ENCODE measurements at places on chromosomes 6 and 20. TPM values are rescaled to one million over a fixed set of nuclear protein-coding genes. Genes with fewer than 3 reads are reported as not detected.
A peak's percentile ranks its signal among the peaks of the same experiment; 100 is the strongest.

The APCDD1L gene
- 0.98 TPM for total RNA-seq

The LINC00237 gene
- total RNA-seq, result not detected

The ZNF292 gene
- 41.5 TPM for total RNA-seq

The NKX2-2 gene
- not detected for total RNA-seq

The PLN gene
- total RNA-seq, result 33.9 TPM

The HLA-DRB5 gene
- 4.7 TPM for total RNA-seq

The IGF2R gene
- total RNA-seq, result 73.4 TPM

The GLO1 gene
- total RNA-seq, result 59.7 TPM

The SMAP1 gene
- 26.3 TPM for total RNA-seq

The C6orf58 gene
- not detected for total RNA-seq

The OR2B2 gene
- total RNA-seq, result not detected

GRCh38 chr20:56956534-56956933 is 309.9 kb downstream of the BMP7 start:
- H3K4me3 ChIP-seq, result no peak overlapping the region
- no peak for DNase-seq
- no peaks in the 10 kb centered on the region for H3K27me3 ChIP-seq
- no peak overlapping the region for H3K27ac ChIP-seq
- no peaks in the 10 kb centered on the region for H3K36me3 ChIP-seq

GRCh38 chr6:108738684-108739416 is 109.4 kb upstream of the ARMC2 start:
- no peak for DNase-seq
- no peaks in the 10 kb centered on the region for H3K36me3 ChIP-seq
- no peak overlapping the region for H3K4me3 ChIP-seq
- H3K27ac ChIP-seq, result peak overlapping the region; percentile 69

GRCh38 chr6:163337958-163338357 is 76.6 kb upstream of the QKI start:
- no peaks in the 10 kb centered on the region for H3K4me1 ChIP-seq
- H3K27me3 ChIP-seq, result no peaks in the 10 kb centered on the region
- H3K27ac ChIP-seq, result no peak overlapping the region
- no peak for DNase-seq
- no peaks in the 10 kb centered on the region for H3K36me3 ChIP-seq

DNA sequence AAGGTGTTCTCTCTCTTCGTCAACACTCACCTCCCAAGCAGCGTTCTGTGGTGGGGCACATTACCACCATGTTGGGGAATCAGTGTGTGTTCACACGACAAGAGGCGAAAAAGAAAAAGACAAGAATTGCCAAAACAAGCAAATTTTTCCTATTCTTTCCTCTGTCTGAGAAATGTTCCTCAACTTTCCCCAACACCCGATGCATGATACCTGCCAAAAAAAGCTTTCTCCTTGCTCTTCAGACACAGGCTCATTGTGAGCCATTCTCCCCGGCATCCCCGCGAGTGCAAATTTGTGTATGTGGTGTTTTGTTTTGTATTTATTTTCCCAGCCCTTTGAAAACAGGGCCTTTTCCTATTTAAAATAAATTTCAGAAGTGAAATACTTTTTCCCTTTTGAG is 100.9 kb downstream of the JAG1 start:
- peaks cover 28% of the 10 kb centered on the region for H3K4me1 ChIP-seq
- H3K4me3 ChIP-seq, result no peak overlapping the region
- no peaks in the 10 kb centered on the region for H3K27me3 ChIP-seq
- DNase-seq, result no peak

- no peaks in the 10 kb centered on the region for H3K36me3 ChIP-seq
- no peak overlapping the region for H3K4me3 ChIP-seq
- no peak for DNase-seq
- H3K4me1 ChIP-seq, result peaks cover 11% of the 10 kb centered on the region
- no peak overlapping the region for H3K27ac ChIP-seq
These were observed 43.0 kb upstream of the HIVEP1 start for GRCh38 chr6:11969092-11969491.

DNA sequence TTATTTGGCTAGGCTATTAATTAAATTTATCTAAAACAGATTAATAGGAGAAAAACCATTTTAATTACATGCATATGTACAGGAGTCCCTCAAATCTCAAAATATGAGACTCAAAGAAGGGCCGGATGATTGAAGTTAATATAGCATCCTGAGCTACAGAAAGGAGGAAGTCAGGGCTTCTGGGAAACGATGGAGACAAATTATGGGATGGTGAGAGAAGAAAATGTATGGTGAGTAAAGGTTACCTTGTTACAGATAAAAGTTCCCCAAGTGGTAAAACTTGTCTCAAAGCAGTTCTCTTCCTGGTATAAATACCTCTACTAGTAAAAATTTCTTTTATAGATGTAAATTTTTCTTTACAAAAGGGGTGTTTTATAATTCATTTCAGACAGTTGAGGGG is 15.9 kb upstream of the BTN1A1 start:
- H3K4me1 ChIP-seq, result no peaks in the 10 kb centered on the region
- no peak for DNase-seq
- H3K36me3 ChIP-seq, result no peaks in the 10 kb centered on the region
- H3K27ac ChIP-seq, result no peak overlapping the region
- H3K27me3 ChIP-seq, result no peaks in the 10 kb centered on the region

DNA sequence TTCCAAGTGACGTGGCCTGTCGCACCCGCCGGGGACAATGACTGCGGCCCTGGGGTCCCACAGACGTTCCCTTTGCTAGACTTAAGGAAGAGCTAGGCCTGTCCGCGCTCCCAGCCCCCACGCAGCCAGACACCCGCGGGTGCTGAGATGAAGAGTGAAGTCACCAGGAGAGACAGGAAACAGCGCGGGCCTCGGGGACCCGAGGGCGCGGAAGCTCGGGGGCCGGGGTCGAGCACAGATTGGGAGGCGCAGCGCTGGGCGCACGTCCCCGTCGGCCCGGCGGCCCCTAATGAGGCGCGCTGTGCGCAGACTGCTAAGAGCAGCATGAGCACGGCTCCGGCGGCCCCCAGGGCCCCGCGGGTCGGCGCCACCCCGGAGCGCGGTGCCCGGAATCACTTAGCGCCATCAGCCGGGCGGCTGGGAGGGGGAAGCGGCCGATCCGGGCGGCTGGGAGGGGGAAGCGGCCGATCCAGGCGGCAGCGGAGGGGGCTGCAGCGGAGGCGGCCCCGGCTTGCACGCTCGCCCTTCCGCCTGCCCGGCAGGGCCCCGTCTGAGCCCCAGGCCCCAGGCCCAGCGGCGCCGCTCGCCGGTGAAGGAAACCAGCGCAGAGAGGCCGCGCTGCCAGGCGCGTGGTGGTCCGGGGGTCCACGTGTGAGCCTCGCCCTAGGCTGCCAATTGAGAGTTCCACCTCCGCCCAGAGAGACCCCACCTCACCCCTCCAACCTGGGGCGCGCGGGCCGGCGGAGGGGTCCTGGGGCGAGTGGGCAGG is 8.3 kb upstream of the AVP start:
- DNase-seq, result no peak

DNA sequence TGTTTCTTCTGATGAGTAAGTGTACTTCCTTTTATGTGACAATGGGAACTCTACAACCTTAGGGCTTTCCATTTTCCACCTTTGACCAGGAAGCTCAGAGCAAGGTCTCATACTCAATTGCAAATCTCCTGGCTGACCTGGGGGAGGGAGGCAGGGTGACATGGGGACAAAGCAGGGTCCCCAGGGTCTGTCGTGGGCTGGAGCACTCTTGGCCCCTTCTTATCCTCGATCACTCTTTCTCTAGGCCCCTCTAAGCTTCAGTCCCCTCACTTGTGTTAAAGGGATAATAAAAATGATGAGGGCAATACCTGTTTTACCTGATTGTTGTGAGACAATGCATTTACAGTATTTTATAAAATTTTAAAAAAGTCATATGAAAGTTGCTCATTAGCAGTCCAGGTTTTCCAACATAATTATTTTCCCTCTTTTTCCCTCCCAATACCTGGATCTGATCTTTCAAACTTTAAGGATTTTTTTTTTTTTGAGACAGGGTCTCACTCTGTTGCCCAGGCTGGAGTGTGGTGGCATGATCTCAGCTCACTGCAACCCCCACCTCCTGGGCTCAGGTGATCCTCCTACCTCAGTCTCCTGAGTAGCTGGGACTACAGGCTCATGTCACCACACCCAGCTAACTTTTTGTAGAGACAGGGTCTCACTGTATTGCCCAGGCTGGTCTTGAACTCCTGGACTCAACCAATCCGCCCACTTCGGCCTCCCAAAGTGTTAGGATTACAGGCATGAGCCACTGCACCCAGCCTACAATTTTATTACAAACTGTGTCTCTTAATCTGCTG is 8.4 kb upstream of the FAM83C start:
- H3K36me3 ChIP-seq, result no peaks in the 10 kb centered on the region
- H3K27me3 ChIP-seq, result no peaks in the 10 kb centered on the region
- DNase-seq, result no peak
- peaks cover 20% of the 10 kb centered on the region for H3K4me1 ChIP-seq
- H3K4me3 ChIP-seq, result no peak overlapping the region
- H3K27ac ChIP-seq, result no peak overlapping the region

- no peak for DNase-seq
- H3K27me3 ChIP-seq, result no peaks in the 10 kb centered on the region
- H3K4me3 ChIP-seq, result no peak overlapping the region
- H3K4me1 ChIP-seq, result no peaks in the 10 kb centered on the region
- H3K36me3 ChIP-seq, result no peaks in the 10 kb centered on the region
These were observed 157.5 kb downstream of the TRMT11 start for GRCh38 chr6:126143761-126144251.

- H3K36me3 ChIP-seq, result no peaks in the 10 kb centered on the region
- H3K4me1 ChIP-seq, result peaks cover 23% of the 10 kb centered on the region
- no peak overlapping the region for H3K27ac ChIP-seq
- DNase-seq, result no peak
These were observed 45.5 kb downstream of the PTPN1 start for GRCh38 chr20:50555662-50556061.

GRCh38 chr6:136967876-136968752 is 46.0 kb downstream of the SLC35D3 start:
- H3K4me3 ChIP-seq, result no peak overlapping the region
- no peak overlapping the region for H3K27ac ChIP-seq
- no peaks in the 10 kb centered on the region for H3K27me3 ChIP-seq
- no peak for DNase-seq
- no peaks in the 10 kb centered on the region for H3K4me1 ChIP-seq

DNA sequence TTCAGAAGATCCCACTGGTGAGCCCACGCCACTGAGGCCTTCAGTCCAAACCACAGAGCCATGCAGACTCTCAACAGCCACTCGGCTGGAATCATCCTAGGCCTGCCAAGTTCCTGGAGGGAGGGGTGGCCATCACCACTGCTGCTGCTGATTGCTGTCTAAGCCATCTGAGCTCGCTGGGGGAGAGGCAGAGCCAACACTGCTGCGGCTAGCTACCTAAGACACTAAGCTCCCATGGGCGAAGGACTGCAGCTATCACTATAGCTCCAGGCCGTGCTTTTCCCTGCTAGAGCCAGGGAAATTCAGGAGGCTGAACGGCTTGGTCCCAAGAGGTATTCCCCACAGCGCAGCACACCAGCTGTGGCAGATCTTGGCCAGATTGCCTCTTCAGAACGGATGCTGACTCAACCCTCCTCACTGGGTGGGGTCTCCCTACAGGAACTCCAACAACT is 73.6 kb downstream of the TBC1D32 start:
- no peaks in the 10 kb centered on the region for H3K36me3 ChIP-seq
- H3K4me3 ChIP-seq, result no peak overlapping the region
- no peaks in the 10 kb centered on the region for H3K4me1 ChIP-seq
- DNase-seq, result no peak
- H3K27me3 ChIP-seq, result no peaks in the 10 kb centered on the region
- H3K27ac ChIP-seq, result no peak overlapping the region

DNA sequence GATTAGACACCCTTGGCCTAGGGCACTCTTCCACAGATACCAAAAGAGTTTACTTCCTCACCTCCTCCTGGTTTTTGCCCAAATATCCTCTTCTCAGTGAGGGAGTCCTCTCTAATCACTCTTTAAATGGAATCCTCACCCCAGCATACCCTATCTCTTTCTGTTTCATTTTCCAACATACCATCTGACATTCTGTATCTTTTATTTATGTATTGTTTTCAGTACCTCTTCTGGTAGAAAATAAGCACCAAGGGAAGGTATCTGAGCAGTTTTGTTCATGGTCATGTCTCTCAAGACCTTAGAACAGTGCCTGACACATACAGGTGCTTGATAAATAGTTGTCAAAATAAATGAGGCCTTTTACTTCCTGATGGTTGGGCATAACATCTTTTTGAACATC is 55.1 kb downstream of the KIAA0408 start:
- no peaks in the 10 kb centered on the region for H3K27me3 ChIP-seq
- no peak overlapping the region for H3K27ac ChIP-seq
- DNase-seq, result no peak
- H3K36me3 ChIP-seq, result no peaks in the 10 kb centered on the region

DNA sequence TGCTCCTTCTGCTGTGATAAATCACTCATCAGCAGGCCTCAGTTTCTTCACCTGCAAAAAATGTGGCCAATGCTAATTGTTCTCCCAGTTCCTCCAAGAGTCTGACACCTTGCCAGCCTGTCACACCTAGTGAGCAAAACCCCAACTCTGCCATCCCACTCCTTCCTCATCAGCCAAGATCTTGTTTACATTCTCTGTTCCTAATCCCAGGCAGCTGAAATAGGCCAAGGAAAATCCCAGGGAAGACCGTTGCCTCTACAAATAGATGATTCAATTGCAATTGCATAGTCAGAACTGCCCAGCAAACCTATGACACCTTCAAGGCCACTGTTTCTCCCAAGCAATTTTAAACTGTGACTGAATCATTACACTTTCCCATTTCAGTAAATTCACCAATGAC is 78.7 kb downstream of the GMDS start:
- DNase-seq, result no peak
- no peak overlapping the region for H3K27ac ChIP-seq
- H3K36me3 ChIP-seq, result no peaks in the 10 kb centered on the region
- peaks cover 12% of the 10 kb centered on the region for H3K4me1 ChIP-seq
- H3K4me3 ChIP-seq, result no peak overlapping the region

- no peaks in the 10 kb centered on the region for H3K4me1 ChIP-seq
- H3K27me3 ChIP-seq, result no peaks in the 10 kb centered on the region
- H3K36me3 ChIP-seq, result peaks cover 42% of the 10 kb centered on the region
- no peak overlapping the region for H3K27ac ChIP-seq
These were observed 19.4 kb downstream of the QRSL1 start for GRCh38 chr6:106648651-106649308.

DNA sequence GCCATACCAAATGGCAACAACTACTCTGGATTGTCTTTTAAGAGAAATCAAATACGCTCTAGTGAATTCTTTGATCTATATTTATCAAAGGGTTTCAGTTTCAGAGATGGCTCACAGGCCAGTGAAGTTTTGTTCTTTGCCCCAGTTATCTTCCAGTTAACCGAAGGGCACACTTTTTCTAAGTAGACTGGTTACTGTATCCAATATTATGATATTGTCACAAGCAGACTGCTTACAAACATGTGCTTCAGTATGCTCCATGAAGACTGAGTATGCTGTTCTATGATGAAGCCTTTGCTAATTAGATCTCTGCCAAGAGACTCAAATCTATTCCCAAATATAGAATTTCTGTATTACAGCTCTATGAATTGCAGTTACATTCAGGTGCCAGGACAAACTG is 181.1 kb downstream of the REV3L start:
- no peak for DNase-seq
- H3K27me3 ChIP-seq, result no peaks in the 10 kb centered on the region
- no peak overlapping the region for H3K4me3 ChIP-seq
- H3K4me1 ChIP-seq, result no peaks in the 10 kb centered on the region

- no peaks in the 10 kb centered on the region for H3K4me1 ChIP-seq
- H3K4me3 ChIP-seq, result no peak overlapping the region
- no peaks in the 10 kb centered on the region for H3K27me3 ChIP-seq
- DNase-seq, result no peak
These were observed 9.0 kb downstream of the GMEB2 start for GRCh38 chr20:63617876-63618265.

All from vagina (tissue), 2 donors.